ENCODE measurements at places on chromosomes 1 and 21. TPM values are rescaled to one million over a fixed set of nuclear protein-coding genes. Genes with fewer than 3 reads are reported as not detected.

Gene CLDN19
- not detected for total RNA-seq

Gene SESN2
- total RNA-seq, result 11.3 TPM

Gene IGSF8
- 88.4 TPM for total RNA-seq

Gene VANGL2
- total RNA-seq, result 3.2 TPM

Gene MASP2
- not detected for total RNA-seq

Gene MAB21L3
- under 0.01 TPM for total RNA-seq

Gene NBPF1
- total RNA-seq, result 31.3 TPM

Gene KCNK2
- 4.0 TPM for total RNA-seq

Gene BSND
- not detected for total RNA-seq

Gene DNAJC11
- 44.3 TPM for total RNA-seq

Gene UBL4B
- total RNA-seq, result not detected

Gene TFF2
- total RNA-seq, result not detected

Gene TMEM82
- not detected for total RNA-seq

Gene FCN3
- not detected for total RNA-seq

Gene NBPF4
- not detected for total RNA-seq

Gene KIAA1614
- 4.7 TPM for total RNA-seq

Gene AMY1B
- not detected for total RNA-seq

Gene HORMAD1
- total RNA-seq, result 0.34 TPM

Gene IL22RA1
- not detected for total RNA-seq

Gene OR10Z1
- not detected for total RNA-seq

Gene PPM1J
- 0.15 TPM for total RNA-seq

Gene PIP5K1A
- total RNA-seq, result 36.5 TPM

Gene OR2T5
- total RNA-seq, result not detected

Gene OR2L5
- total RNA-seq, result 0.36 TPM

Gene KRTAP21-3
- not detected for total RNA-seq

Gene SELP
- total RNA-seq, result not detected

Gene VASH2
- total RNA-seq, result 0.36 TPM

Gene FCRL2
- not detected for total RNA-seq

Gene ZFP69B
- total RNA-seq, result 2.0 TPM

Gene KIF17
- total RNA-seq, result 0.33 TPM

Gene IL10RB
- 43.0 TPM for total RNA-seq

Gene NES
- 14.8 TPM for total RNA-seq

Gene PRDM16
- under 0.01 TPM for total RNA-seq

Gene LRRC40
- 18.2 TPM for total RNA-seq

Gene TCHH
- total RNA-seq, result not detected

Gene DLGAP3
- under 0.01 TPM for total RNA-seq

Gene PPT1
- 84.4 TPM for total RNA-seq

Gene TMEM222
- 35.1 TPM for total RNA-seq

Gene NR5A2
- not detected for total RNA-seq

Gene ADGRL4
- total RNA-seq, result under 0.01 TPM

Gene BEND5
- total RNA-seq, result 1.0 TPM

Gene WDR3
- total RNA-seq, result 45.5 TPM

Gene GBP6
- total RNA-seq, result not detected

Gene BACE2
- total RNA-seq, result 289 TPM

Gene CELA2B
- total RNA-seq, result not detected

Data from melanocyte of skin (primary cell).